ENCODE measurements at places on chromosomes 2 and 18.
A peak's percentile ranks its signal among the peaks of the same experiment; 100 is the strongest.

DNA sequence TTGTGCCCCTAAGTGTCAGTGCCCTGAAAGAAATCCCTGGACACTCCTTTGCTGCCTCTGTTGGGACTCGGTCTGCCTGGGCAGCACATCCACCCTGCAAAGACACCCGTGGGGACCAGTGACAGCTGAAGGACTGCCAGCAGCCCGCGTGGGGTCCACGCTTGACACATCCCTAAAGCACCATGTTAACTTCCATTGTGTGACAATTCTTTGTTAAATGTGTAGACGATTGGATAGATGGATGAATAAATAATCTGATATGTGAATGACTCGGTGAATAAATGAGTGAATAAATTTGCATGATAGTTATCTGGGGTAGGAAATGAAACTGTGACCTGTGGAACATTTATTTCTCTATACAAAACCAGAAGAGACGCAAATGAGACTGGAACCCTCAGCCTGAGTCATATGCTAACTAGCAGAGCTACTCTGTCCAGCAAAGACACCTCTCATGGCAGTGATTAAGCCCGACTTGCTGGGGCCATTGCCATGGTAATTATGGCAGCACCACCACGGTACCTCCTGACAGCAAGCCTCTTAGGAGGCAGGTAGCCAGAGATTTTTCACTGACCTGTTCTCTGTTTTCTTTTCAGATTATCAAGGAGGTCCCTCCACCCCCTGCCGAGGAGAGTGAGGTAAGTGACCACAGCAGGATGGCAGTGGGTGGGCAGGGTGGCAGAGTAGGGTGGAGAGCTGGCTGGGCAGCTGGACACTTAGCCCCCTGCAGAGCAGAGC is 156.8 kb downstream of the ANTXR1 start:
- peak; percentile 67 for DNase-seq

- peak; percentile 50 for DNase-seq
Measured at GRCh38 chr2:195575879-195576401, 81.1 kb upstream of the SLC39A10 start.

- DNase-seq = no peak
Measured at GRCh38 chr18:77002496-77002895, 130.1 kb downstream of the MBP start.

GRCh38 chr2:62472312-62472711 is 33.7 kb downstream of the TMEM17 start:
- no peak for DNase-seq

- no peak for DNase-seq
Measured at GRCh38 chr2:200620606-200621390, 35.0 kb downstream of the AOX1 start.

- DNase-seq = peak; percentile 21
Measured at GRCh38 chr2:54680397-54681041, 42.9 kb upstream of the EML6 start.

GRCh38 chr2:59308108-59308507 is 1067.0 kb upstream of the FANCL start:
- no peak for DNase-seq
